ENCODE measurements at places on chromosomes 4 and X. TPM values are rescaled to one million over a fixed set of nuclear protein-coding genes. Genes with fewer than 3 reads are reported as not detected.

KLHL13 gene
- 10.7 TPM for total RNA-seq

DNA sequence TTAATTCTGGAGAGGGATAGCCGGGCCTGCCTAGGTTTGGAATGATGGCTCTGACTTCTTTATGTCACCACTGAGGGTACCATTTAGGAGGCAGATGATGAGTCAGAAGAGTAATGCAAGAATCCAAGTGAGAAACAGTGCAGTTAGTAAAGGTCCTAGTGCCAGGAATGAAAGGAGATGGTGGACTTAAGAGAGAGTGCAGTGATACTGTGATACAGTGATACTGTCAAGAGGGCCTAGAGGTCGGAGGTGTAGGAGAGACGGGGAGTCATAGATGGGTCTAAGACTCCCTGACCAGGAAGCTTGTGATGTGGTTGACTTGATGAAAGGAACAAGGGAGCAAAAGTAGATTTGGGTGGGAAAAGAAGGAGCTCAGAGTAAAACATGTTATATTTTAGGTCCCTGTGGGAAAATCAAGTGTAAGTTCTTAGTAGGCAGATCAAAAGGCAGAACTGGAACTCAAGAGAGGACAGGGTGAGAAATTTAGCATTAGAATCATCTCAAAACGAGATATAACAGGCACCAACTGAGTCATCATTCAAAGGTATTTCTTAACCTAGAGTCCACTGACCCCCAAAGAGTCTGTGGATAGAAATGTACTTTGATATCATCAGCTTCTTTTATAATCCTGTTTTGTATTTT lies 85.0 kb downstream of the NFKB1 start:
- DNase-seq = no peak

ADH7 gene
- total RNA-seq = not detected

DNA sequence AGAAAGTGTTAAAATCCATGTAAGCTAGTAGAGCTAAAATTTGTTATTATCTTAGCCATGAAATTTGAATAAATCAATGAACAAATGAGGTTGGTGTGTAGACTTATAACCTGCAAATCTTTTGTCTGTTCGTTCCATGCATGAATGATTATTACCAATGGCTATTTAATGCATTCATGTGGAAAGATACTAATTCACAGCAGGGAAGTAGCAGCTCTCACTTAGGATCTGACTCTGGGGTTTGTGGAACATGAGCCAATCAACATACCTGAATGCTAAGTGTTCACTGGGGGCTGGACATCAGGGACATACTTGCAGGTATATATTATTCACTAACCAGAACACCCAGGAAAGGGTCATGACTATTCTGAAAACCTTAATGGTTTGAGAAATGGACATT lies 444.1 kb downstream of the STIM2 start:
- no peak for DNase-seq

All from kidney epithelial cell (primary cell).